Activated CD4-positive, alpha-beta memory T cell treated with anti-CD3 and anti-CD28 coated beads, Interleukin-2, amount 10 ng/mL, durations not matched to agents 7 days and 5 days (primary cell): ENCODE measurements at places on chromosomes 12 and 14.

GRCh38 chr12:1544996-1545700 is 49.2 kb downstream of the FBXL14 start:
- no peak for DNase-seq

DNA sequence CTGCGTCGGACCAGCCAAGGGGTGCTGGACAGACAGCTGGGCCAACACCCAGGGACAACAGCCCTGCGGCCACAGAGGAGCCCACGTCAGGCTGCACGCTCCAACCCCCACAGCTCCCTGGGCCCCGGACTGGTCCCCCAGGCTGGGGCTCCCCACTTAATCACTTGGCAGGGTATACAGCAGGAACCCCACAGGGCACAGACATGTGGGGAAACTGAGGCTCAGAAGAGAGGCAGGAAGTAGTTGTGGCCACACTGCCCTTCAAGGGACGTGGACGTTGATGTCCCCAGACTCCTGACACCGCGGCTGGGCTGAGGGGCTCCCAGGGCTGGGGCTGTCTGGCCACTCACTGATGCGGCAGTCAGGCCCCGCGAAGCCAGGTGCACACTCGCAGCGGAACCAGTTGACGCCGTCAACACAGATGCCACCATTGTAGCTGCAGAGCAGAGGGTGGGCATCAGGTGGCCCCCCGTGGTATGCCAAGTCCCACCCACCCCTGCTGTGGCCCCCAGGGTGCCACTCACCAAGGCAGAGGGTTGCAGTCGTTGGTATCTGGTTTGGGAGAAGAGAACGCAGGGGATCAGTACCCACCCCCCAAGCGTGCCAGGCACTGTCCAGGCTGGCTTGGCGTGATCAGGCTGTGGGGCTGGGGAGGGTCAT is 21.5 kb downstream of the JAG2 start:
- DNase-seq, result no peak

GRCh38 chr14:47929334-47929733 is 253.9 kb upstream of the MDGA2 start:
- no peak for DNase-seq

DNA sequence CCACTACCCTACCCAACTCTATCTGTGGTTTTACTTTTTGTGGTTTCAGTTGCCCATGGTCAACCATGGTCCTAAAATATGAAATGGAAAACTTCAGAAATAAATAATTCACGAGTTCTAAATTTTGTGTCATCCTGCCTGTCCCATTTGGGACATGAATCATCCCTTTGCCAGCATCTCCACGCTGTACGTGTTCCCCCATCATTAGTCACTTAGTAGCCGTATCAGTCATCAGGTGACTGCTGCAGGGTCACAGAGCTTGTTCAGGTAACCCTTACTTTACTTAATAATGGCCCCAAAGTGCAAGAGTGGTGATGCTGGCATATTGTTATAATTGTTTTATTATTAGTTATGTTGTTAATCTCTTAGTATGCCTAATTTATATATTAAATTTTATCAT is 209.9 kb downstream of the ITPR2 start:
- DNase-seq, result no peak

DNA sequence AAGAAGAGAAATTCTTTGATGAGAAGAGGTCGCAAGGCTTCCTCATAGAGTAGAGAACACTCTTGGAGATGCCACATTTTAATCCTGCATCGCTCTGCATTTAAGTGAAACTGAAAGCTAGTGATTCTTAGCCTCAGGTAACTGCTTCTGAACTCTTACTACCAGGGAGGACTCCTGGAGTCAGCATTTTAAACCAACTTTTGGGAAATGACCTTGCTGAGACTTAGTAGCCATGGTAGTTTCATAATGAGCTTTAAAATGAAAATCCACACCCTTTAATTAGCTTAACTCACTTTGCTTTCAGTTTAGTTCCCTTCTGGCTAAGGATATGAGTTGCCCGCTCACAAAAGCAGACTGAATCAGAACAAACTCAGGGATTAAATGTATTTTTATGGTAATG is 80.3 kb downstream of the SYNE2 start:
- DNase-seq, result no peak

- DNase-seq, result no peak
These were observed 29.4 kb upstream of the PPP2R5C start for GRCh38 chr14:101732118-101732517.
